NCI-H2081 (cell line): ENCODE measurements at places on chromosomes 12 and 14.

GRCh38 chr12:89339526-89339925 lies 12.8 kb downstream of the DUSP6 start:
- no peak for DNase-seq

DNA sequence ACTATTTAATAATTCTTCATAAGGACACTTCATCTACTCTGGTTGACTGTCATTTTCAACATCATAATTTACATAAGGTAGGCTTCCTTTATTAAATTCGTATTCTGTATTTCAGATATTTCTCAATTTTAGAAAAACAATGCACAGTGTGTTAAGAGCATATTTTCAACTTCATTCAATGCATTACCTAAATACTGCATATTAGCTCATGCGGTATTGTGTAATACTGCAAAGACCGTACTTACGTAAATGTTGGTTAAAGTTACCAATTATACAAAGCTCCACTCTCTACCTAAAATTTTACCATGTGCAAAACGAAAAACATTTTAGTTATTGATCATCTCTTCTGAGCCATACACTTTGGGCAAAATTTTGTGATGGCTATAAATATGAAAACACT lies 62.8 kb downstream of the EXOC5 start:
- DNase-seq, result no peak

GRCh38 chr12:57726151-57726883 lies 12.2 kb downstream of the AGAP2 start:
- peak; percentile 93 for DNase-seq

GRCh38 chr14:51014625-51015024 lies 70.3 kb upstream of the PYGL start:
- DNase-seq, result no peak

- no peak for DNase-seq
Observed at GRCh38 chr14:76495983-76496382, 120.0 kb downstream of the ESRRB start.

- no peak for DNase-seq
Observed at GRCh38 chr12:56713345-56713744, 11.8 kb downstream of the NACA start.

DNA sequence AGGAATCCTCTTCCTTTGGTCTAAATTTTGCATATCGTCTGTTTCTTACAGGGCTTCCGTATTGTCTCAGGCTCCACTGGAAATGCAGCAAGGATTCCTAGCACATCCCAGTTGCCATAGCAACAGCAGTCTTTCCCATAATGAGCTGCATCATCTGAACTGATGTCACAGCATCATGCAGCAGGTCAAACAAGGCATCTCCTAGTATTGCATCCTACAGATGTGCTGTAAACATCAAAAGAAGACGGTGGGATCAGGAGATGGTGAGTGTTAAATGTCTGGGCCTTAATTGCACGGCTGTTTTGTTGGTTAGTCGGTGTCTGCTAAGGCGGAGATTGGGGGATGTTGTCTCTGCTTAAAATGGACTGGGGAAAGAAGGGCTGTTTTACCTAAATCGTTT lies at the start of gene AKAP6:
Gene AKAP6, plus strand, starts transcription at position 153 of the 400 bp plus-strand sequence. CDS start 104,196 bp downstream, outside the sequence.
- DNase-seq, result no peak
